ENCODE measurements at places on chromosomes 4 and X. TPM values are rescaled to one million over a fixed set of nuclear protein-coding genes. Genes with fewer than 3 reads are reported as not detected.

The TRPC5OS gene
- total RNA-seq = not detected

GRCh38 chrX:153934762-153935325 is at the start of gene NAA10:
NAA10 (minus strand) TSS chrX:153935037; CDS start chrX:153934904, 133 bp downstream.
- peak; percentile 98 for ATAC-seq

GRCh38 chr4:185532795-185533324 is 2.4 kb downstream of the PDLIM3 start:
- no peak for ATAC-seq

GRCh38 chr4:66429276-66429675 is 759.0 kb upstream of the EPHA5 start:
- ATAC-seq = no peak

Data from activated T-helper 17 cell treated with anti-CD3 and anti-CD28 coated beads, Interleukin-2, amount 50 U/mL, for 72 hours (primary cell).